ENCODE measurements at places on chromosomes 1 and 21.
A peak's percentile ranks its signal among the peaks of the same experiment; 100 is the strongest.

GRCh38 chr21:27820342-27820741 is 853.5 kb upstream of the ADAMTS5 start:
- H3K27me3 ChIP-seq, result no peaks in the 10 kb centered on the region
- H3K4me3 ChIP-seq, result no peak overlapping the region
- H3K4me1 ChIP-seq, result no peaks in the 10 kb centered on the region
- no peak for DNase-seq

- peak overlapping the region; percentile 16 for H3K4me3 ChIP-seq
- DNase-seq, result no peak
- H3K27ac ChIP-seq, result no peak overlapping the region
- H3K27me3 ChIP-seq, result peaks cover 19% of the 10 kb centered on the region
Observed at GRCh38 chr1:32893198-32894018, 7.1 kb downstream of the HPCA start.

DNA sequence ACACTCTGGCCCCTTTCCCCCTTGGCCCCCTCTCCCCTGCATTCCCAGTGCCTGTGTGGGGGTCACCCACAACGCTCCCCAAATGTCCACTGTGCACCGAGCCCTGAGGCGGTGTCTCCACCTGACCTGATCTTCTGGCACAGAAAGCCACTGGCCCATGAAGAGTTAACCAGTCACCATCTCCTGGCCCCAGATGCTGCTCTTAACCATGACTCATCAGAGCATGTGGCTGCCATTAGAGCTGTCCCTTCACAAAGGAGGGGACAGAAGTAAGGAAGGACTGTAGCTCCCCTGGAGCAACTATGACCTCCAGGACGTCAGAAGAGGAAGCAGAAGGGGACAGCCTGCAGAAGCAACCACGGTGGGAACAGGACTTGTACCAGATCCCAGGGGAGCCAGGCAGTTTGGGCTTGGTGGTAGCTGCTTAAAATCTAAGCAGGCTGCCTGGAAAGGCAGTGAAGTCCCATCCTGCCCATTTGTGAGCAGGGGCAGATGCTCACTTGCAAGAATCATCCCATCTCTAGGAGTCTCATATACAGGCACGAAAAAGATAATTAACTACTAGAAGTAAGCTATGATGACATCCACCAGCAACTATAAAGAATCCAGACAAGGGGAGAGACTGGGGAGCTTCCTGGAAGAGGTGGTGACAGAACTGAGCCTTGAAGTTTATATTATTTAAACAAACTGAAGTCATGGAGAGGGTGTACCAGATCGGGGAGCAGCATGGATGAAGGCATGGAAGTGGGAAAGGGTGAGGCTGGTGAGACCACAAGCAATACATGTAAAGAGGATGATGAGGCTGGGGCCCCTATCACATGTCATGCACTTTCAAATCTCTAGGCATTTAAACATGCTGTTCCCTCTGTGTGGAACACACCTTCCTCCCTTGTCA is 1.1 kb upstream of the TTC39A start:
- H3K4me3 ChIP-seq, result no peak overlapping the region
- H3K36me3 ChIP-seq, result no peaks in the 10 kb centered on the region
- H3K4me1 ChIP-seq, result peaks cover 5% of the 10 kb centered on the region
- no peaks in the 10 kb centered on the region for H3K27me3 ChIP-seq

DNA sequence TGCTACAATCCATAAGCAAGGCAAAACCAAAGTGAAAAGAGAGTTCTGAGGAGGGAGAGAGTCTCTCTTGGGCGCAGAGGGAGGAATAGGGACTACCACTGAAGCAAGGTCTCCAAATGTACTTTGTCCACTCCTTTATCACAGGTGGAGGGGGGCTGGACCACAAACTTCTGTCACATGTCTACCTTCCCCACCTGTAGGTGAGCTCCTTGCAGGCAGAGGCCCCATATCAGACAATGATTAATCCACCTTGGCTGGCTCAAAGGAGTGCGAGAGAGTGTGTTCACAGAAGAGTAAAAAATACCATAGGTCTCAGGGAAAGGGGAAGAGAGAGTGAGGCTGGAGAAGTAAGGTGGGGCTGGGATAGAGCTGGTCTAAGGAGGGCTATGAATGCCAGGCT is 4.5 kb downstream of the BEND5 start:
- no peak overlapping the region for H3K27ac ChIP-seq
- DNase-seq, result no peak
- H3K4me3 ChIP-seq, result no peak overlapping the region
- H3K36me3 ChIP-seq, result no peaks in the 10 kb centered on the region
- H3K27me3 ChIP-seq, result peaks cover 2% of the 10 kb centered on the region

GRCh38 chr1:2547210-2548067 is 8.7 kb upstream of the TNFRSF14 start:
- H3K27me3 ChIP-seq, result no peaks in the 10 kb centered on the region
- DNase-seq, result no peak
- no peaks in the 10 kb centered on the region for H3K36me3 ChIP-seq
- H3K4me1 ChIP-seq, result peaks cover 27% of the 10 kb centered on the region
- peak overlapping the region; percentile 16 for H3K4me3 ChIP-seq

DNA sequence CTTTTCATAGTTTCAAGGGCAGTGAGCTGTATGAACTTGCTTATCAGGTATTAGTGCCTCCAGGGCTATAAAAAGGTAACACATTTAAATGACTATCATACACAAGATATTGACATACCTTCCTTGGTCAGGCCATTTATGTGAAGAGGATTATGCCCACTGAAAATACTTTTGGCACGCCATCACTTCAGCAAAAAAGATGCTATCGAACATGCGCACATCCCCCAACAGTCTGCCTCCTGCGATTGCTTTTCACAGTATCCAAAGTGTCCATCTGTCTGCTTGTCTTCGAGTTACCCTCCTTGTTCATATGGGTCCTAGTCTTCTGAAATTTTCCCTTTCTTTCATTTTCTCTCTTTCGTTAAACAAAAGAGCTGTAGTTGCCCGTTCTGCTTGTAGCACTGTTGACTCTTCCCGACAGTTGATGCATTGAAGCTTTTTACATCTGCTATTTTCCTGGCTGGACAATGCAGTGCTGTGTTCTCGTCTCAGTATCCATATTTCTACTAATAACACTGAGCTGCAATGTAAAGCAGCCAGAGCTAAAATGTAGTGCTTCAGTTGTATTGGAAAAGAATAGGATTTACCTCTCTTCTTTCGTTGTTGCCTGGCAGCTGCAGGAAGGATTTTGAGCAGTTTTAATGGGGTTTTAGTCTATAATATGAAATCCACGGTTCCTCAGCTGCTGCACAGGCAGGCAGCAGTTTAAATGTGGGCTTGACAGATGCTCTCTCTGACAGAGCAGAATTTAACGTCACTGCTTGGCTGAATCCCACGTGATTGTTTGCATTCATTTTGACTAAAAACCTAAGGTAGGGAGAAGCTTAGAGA is at the start of gene B3GALT2:
Gene B3GALT2 (minus strand): TSS at position 713 of the 831 bp plus-strand sequence. CDS start 5,051 bp downstream, outside the sequence.
- H3K4me3 ChIP-seq, result no peak within 1 kb of the TSS
- no peaks in the 10 kb centered on the region for H3K4me1 ChIP-seq
- no peaks in the 10 kb centered on the region for H3K36me3 ChIP-seq

DNA sequence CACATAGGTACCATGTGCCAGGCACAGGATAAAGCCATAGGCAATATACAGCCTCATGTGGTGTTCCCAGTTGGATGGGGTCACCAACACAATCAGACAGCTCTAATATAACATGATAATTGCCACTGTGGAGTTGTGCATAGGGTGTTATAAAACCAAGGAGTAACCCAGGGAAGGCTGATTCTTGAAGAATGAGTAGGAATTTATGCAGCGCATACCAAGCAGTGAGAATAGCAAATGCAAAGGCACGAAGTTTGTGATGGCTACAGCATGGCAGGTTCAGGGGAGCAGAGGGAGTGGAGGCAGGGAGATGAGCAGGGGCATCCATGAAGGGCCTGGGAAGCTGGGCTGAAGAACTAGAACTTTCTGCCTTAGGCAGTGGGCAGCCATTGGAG is 20.4 kb upstream of the SLC2A1 start:
- no peaks in the 10 kb centered on the region for H3K36me3 ChIP-seq
- H3K27ac ChIP-seq, result no peak overlapping the region
- DNase-seq, result no peak
- no peaks in the 10 kb centered on the region for H3K27me3 ChIP-seq

DNA sequence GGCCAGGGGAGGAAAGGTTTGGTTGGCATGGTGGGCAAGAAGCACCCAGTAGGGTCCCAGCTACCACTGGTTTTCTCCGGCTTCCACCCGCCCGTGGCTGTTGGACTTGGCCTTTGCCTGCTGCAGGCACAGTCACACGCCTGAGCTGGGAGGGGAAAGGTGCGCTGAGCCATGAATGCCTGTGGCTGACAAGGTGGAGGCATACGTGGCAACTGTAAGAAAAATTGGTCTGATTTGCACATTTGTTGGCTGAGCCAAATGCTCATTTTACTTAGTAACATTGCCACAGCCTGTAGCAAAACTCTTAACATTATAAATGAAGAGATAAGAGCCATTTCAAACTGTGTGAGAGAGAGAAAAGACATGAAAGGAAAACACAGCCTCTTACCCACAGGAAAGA is 191.6 kb downstream of the PTPRC start:
- H3K27me3 ChIP-seq, result no peaks in the 10 kb centered on the region
- H3K27ac ChIP-seq, result no peak overlapping the region
- H3K4me3 ChIP-seq, result no peak overlapping the region
- no peaks in the 10 kb centered on the region for H3K36me3 ChIP-seq
- H3K4me1 ChIP-seq, result peaks cover 13% of the 10 kb centered on the region

DNA sequence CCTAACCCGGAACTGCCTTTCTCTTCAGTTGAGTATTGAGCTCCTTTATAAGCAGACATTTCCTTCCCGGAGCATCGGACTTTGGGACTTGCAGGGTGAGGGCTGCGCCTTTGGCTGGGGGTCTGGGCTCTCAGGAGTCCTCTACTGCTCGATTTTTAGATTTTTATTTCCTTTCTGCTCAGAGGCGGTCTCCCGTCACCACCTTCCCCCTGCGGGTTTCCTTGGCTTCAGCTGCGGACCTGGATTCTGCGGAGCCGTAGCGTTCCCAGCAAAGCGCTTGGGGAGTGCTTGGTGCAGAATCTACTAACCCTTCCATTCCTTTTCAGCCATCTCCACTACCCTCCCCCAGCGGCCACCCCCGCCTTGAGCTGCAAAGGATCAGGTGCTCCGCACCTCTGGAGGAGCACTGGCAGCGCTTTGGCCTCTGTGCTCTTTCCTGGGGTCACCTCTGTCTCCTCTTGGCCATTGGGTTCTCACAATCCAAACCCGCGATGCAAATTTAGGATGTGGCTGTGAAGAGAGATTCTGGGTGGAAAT is 3.7 kb downstream of the OLIG2 start:
- H3K4me3 ChIP-seq, result no peak overlapping the region
- H3K4me1 ChIP-seq, result peaks cover 3% of the 10 kb centered on the region
- DNase-seq, result no peak
- H3K27me3 ChIP-seq, result peaks cover 98% of the 10 kb centered on the region

- no peaks in the 10 kb centered on the region for H3K36me3 ChIP-seq
- no peak overlapping the region for H3K27ac ChIP-seq
- H3K4me1 ChIP-seq, result peaks cover 8% of the 10 kb centered on the region
- H3K4me3 ChIP-seq, result no peak overlapping the region
- H3K27me3 ChIP-seq, result no peaks in the 10 kb centered on the region
- DNase-seq, result no peak
Observed at GRCh38 chr1:78088486-78088885, 42.7 kb downstream of the GIPC2 start.

DNA sequence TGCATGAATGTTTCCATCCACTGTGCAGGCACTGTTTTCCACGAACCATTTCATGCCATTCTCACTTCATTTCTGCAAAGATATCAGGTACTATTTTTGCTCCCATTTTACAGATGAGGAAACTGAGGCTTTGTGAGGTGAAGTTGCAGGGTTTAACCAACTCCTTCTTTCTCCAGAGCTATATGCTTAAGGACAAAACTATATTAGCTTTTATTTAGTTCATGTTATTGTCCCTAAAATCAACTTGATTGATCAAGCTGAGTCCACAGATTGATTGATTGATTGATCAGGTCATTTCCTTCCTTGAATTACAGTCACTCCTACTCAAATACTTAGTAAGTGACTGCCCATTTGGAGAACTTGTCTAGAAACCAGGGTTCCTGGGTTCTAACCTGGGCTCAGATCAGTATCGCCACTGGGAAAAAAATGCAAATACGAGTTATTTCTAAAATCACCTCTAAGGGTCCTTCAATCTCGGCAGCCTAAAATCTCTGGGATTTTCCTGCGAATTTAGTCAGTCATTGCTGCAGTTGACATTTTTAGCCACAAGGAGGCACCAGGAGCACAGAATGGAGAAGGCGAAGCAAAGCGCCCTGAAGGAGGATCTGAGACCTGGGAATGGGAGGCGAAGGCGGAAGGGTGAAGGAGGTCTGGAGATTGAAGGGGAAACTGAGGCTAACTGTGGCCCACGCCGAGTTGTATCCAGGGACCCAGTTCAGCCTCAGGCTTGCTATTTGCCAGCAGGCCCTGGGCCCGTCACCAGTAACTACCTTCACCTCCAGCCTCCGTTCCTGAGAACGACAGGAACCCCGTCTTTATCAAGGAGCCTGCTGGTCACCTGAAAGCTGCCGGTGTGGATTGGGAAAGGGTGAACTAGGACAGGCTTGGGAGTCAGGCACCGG is 14.3 kb upstream of the MUL1 start:
- no peaks in the 10 kb centered on the region for H3K36me3 ChIP-seq
- DNase-seq, result peak; percentile 83
- peaks cover 6% of the 10 kb centered on the region for H3K27me3 ChIP-seq
- no peaks in the 10 kb centered on the region for H3K4me1 ChIP-seq
- H3K27ac ChIP-seq, result no peak overlapping the region
- no peak overlapping the region for H3K4me3 ChIP-seq

DNA sequence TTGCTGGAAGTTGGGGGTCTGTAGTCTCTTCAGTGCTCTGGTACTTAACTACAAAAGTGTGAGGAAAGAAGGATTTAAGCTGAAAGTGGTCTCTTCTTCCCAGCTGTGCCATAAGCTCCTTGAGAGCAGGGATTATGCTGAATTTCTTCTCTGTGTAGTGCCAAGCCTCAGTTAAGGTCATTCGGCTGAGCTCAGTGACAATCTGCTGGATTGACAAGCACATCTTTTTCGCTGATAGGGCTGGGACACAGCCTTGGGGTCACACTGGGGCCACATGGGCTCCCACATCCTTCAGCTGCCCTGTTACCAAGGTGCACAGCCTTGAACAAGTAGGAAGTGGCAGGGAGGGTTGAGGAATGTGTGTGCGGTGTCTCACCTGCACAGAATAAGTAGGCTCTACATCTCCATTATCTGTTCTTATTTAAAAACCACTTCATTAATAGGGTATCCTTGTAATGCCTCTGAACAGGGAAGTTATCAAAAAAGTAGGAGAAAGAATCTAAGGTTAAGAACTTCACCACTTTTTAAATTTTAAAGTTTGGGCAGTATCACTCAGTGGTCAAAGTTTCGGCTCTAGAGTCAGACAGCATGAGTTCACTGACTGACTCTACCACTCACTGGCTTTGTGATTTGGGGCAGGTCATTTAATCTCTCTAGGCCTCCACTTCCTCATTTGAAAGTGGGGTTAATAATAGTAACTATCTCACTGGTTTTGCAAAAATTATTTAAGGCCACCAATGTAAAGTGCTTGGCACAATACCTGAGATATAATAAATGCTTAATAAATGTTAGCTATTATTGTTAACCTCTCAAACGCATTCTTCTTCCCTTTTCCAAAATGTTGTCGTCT is 10.3 kb downstream of the ZBTB40 start:
- H3K4me1 ChIP-seq, result no peaks in the 10 kb centered on the region
- no peak overlapping the region for H3K4me3 ChIP-seq
- H3K27ac ChIP-seq, result no peak overlapping the region

GRCh38 chr21:32315511-32316281 is 17.0 kb downstream of the MRAP start:
- H3K4me1 ChIP-seq, result no peaks in the 10 kb centered on the region
- peaks cover 28% of the 10 kb centered on the region for H3K36me3 ChIP-seq
- no peak overlapping the region for H3K27ac ChIP-seq
- no peaks in the 10 kb centered on the region for H3K27me3 ChIP-seq
- no peak overlapping the region for H3K4me3 ChIP-seq
- DNase-seq, result peak; percentile 35

- H3K36me3 ChIP-seq, result peaks cover 7% of the 10 kb centered on the region
- no peak overlapping the region for H3K4me3 ChIP-seq
- H3K4me1 ChIP-seq, result peaks cover 4% of the 10 kb centered on the region
- no peaks in the 10 kb centered on the region for H3K27me3 ChIP-seq
Observed at GRCh38 chr1:53244141-53244540, 5.8 kb upstream of the MAGOH start.
